ENCODE measurements at places on chromosomes 16 and 17. TPM values are rescaled to one million over a fixed set of nuclear protein-coding genes. Genes with fewer than 3 reads are reported as not detected.

- no peak for DNase-seq
These were observed 2.5 kb downstream of the NUBP2 start for GRCh38 chr16:1784977-1785845.

Gene KRTAP2-2
- 8.4 TPM for total RNA-seq

Gene KRT33B
- total RNA-seq: not detected

Gene WFIKKN1
- 1.4 TPM for total RNA-seq

GRCh38 chr17:47990962-47991731 lies 20.2 kb downstream of the CDK5RAP3 start:
- DNase-seq: no peak

Gene COL1A1
- total RNA-seq: 6,804 TPM

All from umbilical cord (tissue), 2 donors.